Osteoblast (primary cell): ENCODE measurements at places on chromosomes 7 and 10. TPM values are rescaled to one million over a fixed set of nuclear protein-coding genes. Genes with fewer than 3 reads are reported as not detected.

Gene CUL2
- total RNA-seq = 29.0 and 32.7 TPM in 2 replicates

Gene LGI1
- 0.29 TPM in 1 of 2 replicates, not detected in the other for total RNA-seq

Gene ASB10
- total RNA-seq = not detected in 2 replicates

Gene RPEL1
- 0.29 and 0.36 TPM in 2 replicates for total RNA-seq

Gene ARPC1A
- 132 and 158 TPM in 2 replicates for total RNA-seq

Gene IQCE
- total RNA-seq = 15.3 and 18.8 TPM in 2 replicates

Gene CALML3
- not detected in 2 replicates for total RNA-seq
